Activated CD8-positive, alpha-beta memory T cell treated with anti-CD3 and anti-CD28 coated beads for 48 hours (primary cell): ENCODE measurements at places on chromosomes 1 and 21.

- no peak for DNase-seq
Measured at GRCh38 chr1:92679980-92680379, 104.9 kb downstream of the EVI5 start.

GRCh38 chr1:58539553-58539952 is 7.0 kb downstream of the OMA1 start:
- DNase-seq = no peak

DNA sequence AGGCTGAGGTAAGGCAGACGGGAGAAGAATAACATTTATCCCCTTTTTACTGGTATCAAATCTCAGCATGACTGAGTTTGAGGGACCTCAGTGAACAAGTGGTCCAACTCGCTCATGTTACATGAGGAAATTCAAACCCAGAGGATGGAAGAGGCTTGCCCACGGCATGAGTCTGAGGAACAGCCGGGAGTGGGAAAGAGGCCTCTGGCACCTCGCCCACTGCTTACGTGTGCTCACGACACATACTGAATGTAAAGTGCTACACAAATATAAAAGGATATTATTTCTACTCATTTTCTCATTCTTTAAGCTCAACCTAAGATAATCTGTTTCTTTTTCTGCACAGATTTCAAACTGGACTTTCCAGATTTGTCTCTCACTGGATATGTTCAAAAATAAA is 14.7 kb downstream of the BEND5 start:
- DNase-seq = no peak

DNA sequence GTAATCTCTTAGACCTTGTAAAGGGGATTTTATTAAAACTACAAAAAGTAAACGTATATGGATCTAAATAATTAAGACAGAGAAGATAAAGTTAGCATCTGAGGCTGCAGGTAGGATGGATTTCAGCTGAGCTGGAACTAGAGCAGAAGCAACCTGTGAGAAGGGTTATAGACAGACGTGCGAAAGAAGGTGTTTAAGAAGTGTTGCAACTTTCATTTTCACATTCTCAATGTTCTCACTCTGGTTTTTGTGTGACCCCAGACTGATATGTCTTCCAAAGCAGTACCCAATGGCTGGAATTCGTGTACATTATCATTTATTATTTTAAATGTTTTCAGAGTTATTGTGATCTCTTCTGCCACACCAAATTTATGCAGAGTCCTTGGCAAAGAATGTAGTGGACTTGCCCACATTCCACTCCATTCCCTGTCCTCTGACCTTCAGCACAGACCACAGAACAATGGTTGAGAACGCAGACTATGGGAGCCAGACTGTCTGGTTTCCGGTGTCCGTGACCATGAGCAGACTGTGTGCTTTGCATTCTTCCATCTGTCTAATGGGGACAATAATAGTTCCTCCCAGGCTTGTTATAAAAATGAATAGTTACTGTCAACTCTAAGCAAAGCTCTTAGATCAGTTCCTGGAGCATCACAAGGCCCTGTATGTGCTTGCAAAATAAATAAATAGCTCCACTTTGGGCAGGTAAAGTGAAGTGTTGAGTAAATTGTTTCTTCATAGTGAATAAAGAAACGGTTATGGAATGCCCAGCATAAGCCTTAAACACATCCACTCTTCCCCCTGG is 140.6 kb upstream of the SAMSN1 start:
- no peak for DNase-seq

GRCh38 chr1:234845836-234846235 is 235.9 kb upstream of the IRF2BP2 start:
- DNase-seq = no peak

DNA sequence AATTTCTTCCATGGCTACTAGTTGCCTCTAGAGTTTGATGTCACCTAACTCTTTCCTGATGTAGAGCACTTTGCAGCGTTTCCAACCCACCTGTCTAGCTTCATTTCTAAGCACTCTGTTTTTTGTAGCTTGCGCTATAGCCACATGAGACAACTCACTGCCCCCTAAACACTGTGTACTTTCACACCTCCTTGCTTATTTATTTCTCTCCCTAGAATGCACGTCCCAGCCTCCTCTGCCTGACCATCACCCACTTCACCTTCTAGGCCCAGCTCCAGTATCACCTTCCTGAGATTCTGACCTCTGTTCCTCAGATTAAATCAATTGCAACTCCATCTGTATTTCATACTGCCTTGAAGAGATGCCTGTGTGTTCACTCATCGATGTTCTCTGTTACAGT is 32.5 kb downstream of the MACF1 start:
- no peak for DNase-seq

GRCh38 chr1:57986432-57986831 is 560.1 kb downstream of the OMA1 start:
- no peak for DNase-seq

- DNase-seq = no peak
Measured at GRCh38 chr1:173062150-173062938, 11.6 kb upstream of the TNFSF18 start.

- no peak for DNase-seq
Measured at GRCh38 chr1:228313536-228314277, 92.9 kb downstream of the TRIM11 start.

GRCh38 chr1:3676581-3677470 is 24.5 kb downstream of the TP73 start:
- no peak for DNase-seq

DNA sequence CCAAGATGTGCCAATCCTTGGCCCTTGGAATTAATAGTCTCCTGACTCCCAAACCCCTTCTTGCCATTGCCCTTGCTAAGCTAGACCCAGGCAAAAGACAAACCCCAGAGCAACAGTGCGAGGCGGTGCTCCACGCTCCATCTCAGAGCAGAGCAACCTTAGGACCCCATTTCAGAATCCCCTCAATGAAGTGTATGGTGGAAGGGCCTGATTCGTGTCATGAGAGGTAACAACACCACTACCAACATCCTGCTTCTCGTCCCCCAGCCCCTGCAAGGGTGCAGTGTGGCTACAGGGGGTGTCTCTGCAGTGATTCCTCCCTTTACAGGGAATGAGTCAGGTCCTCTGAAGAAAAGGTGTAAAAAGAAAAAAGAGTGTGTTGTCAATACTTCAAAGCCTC is 103.9 kb upstream of the IRF2BP2 start:
- DNase-seq = no peak

- no peak for DNase-seq
Measured at GRCh38 chr1:7093297-7093696, 308.0 kb downstream of the CAMTA1 start.

- no peak for DNase-seq
Measured at GRCh38 chr1:66305927-66306326, 228.0 kb upstream of the SGIP1 start.

DNA sequence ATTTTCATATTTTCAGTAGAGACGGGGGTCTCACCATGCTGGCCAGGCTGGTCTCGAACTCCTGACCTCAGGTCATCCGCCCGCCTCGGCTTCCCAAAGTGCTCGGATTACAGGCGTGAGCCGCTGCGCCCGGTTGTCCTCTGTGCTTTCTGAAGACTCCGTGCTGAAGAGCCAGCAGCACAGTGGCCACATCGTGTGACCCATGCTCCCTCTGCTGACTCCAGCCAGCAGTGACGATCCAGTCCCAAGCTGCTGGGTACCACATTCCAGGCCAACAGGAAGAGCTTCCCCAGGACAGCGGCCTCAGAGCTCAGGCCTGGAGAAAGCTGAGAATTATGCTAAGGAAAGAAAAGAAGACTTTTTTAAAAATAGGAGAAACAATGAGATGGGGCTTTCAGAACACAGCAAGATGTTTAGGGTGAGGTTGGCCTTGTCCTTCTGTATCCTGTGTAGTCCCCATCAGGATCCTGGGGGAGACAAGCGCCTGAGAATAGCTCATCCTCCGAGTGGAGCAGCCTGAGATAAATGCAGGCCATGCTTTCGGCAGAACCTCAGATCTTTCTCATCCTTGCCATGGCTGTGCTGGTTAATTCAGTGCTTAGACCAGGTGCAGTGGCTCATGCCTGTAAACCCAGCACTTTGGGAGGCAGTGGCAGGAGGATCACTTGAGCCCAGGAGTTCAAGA is 207.1 kb downstream of the SLC35F3 start:
- DNase-seq = no peak

- no peak for DNase-seq
Measured at GRCh38 chr21:42644223-42645208, 8.9 kb upstream of the PDE9A start.

GRCh38 chr1:170539154-170539553 is 7.2 kb downstream of the GORAB start:
- no peak for DNase-seq

DNA sequence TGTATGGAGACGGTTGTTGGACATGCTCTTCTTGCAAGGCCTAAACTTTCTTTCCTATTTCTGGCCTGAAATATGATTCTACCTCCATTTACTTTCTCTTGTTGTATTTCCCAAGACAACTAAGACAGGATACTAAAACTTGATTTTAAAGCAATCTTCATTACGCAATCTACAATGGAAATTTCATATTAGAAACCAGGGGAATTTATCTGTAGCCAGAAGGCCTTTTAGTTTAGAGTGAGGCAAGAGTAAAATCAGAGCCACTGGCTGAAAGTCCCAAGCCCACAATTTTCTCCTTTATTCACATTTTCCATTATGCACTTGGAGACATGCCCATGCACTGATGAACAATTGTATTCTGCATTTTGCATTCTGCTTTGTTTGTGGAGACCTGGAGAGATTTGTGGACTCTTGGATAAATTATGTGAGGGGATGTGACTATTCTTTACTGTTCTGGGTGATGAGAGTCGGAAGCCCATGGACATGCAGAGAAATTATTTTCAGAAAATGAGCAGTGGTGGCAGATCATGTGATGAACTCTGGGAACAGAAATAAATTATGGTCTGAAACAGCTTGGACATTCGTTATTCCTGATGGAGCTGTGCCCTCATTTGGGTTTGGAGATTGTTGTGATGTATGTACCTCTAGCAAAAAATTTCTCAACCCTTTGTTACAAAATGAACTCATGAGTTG is 336.8 kb downstream of the SEC16B start:
- no peak for DNase-seq

GRCh38 chr1:2587071-2587859 is 688 bp downstream of the PRXL2B start:
- DNase-seq = no peak

DNA sequence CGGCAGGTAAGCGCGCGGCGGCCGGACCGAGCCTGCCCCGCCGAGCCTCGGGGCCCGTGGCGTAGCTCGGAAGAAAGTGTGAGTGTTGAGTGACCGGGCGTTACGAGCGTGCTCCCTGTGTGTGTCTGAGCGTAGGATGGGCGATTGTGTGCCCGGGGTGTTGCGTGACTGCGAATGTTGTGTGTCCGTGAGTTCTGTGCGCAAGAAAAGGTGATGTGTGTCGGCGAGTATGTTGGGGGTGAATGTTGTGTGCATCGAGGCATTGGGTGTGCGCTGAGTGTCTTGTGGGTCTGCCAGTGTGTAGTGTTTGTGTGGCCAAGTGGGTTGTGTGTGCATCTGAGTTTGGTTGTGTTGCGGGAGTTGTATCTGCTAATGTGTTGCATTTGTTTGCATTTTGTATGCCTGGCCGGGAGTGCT is 398 bp downstream of the PTPRU start:
- no peak for DNase-seq

DNA sequence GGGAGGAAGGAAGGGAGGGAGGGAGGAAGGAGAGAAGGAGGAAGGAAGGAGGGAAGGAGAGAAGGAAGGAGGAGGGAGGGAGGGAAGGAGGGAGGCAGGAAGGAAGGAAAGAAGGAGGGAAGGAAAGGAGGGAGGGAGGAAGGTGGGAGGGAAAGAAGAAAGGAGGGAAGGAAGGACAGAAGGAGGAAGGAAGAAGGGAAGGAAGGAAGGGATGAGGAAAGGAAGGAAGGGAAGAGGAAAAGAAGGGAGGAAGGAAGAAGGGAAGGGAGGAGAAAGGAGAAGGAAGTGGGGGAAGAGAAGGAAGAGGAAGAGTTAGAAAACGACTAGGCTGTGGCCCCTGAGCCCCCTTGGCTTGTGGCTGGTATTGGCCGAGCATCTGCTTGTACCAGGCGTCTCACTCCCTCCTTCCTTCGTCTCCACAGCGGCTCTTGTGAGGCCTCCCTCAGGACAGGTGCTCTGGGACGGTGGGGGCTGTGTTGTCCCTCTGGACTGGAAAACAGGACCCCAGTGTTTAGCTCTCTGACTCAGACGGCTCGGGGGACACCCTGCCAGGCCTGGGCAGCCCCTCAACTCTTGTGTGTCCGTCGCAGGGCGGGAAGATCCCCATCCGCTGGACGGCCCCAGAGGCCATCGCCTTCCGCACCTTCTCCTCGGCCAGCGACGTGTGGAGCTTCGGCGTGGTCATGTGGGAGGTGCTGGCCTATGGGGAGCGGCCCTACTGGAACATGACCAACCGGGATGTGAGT is 36.2 kb upstream of the C1QA start:
- DNase-seq = no peak

DNA sequence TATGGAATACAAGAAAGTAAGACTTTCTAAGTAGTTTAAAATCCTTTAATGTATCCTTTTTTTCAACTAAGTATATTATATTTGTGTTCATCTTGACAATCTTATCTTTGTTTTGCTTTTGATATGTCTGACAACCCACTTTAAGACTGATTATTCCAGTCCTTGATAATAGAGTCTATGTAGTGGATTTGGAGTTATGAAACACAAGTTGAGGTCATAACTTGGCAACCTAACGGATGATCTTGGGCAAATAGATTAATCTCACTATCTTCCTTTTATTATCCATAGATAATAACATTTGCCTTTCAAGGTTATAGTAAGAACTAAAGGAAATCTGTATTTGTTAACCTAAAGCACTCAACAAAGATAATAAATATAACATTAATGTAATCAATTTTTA is 4.8 kb upstream of the GBP2 start:
- no peak for DNase-seq

- DNase-seq = no peak
Measured at GRCh38 chr1:186618401-186619170, 61.6 kb downstream of the PTGS2 start.

DNA sequence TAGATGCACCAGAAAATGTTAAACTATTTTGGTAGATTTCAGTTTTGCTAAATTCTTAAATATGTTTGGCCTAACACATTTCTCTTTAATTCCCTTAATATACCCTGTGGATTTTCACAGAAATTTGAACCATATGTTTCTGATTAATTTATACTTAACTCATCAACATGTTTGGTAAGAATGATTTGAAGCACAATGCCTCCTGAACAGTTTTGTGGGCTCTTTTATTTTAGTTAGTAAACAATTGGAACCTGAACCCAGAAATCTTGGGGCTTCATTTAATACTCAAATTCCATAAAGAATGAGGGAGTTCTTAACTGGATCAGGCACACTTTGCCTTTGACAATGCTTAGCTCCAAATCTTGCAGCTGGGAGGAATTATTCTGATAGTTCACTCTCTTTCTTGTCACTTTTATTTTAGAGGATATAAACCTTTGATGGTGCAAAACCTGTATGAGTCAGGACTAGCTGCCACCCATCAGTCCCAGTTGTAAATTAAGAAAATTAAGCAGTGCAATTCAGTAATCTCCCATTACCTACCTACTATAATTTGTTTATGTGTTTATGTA is 24.6 kb upstream of the LYPLAL1 start:
- no peak for DNase-seq

DNA sequence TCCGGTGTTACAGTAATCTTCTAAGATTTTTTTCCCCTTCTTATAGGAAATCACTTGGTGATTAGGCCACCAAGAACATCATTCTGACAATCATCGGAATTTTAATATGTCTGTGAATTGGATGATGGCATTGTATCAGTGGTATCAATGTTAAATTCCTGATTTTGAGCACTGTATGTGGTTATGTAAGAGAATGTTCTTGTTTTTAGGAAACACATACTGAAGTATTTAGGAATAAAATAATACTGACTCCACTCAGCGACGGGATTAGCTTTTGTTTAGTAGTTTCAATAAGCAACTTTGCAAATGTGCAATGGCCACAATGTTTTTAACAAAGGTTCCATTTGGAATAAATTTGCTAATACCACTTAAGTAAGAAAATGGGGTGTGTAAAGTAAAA is 30.6 kb downstream of the COL6A1 start:
- DNase-seq = no peak

GRCh38 chr1:86447198-86447790 is 21.4 kb upstream of the CLCA1 start:
- DNase-seq = no peak
